Progenitor cell of endocrine pancreas (in vitro differentiated cells): ENCODE measurements at places on chromosomes 3 and 15.

DNA sequence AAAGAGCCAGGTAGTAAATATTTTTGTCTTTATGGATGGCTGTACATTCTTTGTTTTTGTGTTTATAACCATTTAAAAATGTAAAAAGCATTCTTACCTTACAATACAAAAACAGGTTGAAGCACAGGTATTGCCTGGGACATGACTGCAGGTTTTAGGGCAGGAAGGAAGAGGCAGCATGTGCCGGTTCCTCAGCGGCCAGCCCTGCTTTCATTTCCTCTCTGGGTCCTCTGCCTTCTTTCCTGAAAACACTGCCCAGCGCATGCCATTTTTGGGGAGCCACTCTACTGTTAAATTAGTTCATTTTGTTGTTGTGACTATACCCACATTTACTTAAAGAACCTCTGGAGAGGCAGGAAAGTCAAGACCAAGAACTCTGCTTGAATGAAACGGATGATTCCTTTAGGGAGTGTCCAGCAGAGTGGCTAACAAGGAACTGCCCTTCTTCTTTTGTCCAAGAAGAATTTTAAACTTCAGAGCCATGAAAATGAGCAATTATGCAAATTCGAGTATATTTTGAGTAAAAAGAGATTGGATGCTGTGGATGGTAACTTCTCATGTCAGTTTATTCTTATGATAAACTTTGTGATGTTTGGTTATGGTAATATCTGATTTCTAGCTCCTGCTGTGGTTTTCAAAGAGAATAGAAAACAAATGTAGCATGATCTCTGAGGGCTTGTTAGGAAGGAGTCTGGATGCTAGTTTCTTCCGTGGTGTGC lies 52.7 kb downstream of the SACM1L start:
- DNase-seq = no peak

DNA sequence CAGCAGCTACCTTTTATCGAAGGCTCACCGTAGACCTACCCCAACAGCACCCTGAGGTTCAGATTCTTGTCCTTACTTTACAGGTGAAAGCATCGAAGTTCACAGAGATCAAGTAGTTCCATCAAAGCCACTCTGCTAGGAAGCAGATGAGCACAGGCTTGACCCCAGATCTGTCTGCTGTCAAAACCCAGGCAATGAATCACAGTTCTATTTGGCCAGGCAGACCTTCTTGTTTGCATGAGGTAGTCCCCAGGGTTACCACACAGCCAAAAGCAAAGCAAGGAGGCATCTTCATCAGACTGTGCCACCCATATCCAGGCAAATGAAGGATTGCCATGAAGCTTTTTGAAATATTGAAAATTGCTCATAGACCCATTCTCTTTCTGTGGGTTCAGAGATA lies 33.0 kb downstream of the HES1 start:
- no peak for DNase-seq

DNA sequence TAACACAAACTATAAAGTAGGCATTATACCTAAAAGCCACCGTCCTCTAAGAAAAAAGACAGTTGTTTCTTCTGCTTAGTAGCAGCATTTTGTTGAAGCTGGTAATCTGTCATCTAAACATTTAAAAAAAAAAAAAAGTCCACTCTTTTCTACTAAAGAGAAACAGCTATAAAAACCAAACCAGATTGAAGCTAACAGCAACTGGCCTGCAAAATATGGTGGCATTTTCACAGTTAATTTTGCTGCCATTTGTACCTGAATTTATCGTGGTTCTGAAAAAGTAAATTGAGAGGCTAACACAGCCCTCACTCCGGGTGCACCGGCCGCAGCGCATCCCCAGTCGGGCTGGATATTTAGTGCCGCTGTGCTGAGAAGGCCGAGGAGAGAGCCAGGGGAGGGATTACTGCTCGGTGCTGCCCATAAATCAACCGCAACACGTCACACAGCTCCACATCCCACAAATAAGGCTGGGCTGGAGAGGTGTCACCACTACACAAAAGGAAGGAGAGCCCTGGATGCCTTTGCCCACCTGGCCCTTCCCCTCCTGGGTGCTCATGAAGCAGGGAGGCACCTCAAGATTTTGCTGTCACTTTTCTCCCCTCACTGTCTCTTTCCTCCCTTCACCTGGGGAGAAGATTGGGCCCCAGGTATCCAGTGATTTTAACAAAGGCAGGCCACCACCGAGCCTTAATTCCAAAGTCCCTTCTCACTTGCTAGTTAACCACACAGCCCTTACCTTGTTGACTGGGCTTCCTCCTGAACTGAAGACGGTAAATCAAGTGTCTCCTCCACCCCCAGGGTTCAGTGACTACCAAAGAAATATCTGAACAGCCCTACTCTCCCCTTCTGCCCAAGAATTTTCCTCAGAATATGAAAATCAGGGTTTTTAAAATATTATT lies 44.4 kb downstream of the MECOM start:
- no peak for DNase-seq

DNA sequence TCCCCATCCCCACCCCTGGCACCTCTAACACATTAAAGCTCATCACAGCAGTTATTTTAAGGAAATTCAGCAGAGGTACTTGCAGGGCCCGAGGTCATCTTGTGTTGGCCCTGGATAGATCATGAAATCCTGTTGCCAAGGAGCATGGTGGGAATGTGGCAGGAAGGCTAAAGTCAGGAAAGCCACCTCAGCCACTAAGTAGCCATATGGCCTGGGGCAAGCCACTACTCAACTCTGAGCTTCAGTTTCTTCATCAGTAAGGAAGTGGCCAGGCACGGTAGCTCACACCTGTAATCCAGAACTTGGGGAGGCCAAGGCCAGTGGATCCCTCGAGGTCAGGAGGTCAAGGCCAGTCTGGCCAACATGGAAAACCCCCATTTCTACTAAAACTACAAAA lies 55.9 kb downstream of the LIPC start:
- DNase-seq = no peak

DNA sequence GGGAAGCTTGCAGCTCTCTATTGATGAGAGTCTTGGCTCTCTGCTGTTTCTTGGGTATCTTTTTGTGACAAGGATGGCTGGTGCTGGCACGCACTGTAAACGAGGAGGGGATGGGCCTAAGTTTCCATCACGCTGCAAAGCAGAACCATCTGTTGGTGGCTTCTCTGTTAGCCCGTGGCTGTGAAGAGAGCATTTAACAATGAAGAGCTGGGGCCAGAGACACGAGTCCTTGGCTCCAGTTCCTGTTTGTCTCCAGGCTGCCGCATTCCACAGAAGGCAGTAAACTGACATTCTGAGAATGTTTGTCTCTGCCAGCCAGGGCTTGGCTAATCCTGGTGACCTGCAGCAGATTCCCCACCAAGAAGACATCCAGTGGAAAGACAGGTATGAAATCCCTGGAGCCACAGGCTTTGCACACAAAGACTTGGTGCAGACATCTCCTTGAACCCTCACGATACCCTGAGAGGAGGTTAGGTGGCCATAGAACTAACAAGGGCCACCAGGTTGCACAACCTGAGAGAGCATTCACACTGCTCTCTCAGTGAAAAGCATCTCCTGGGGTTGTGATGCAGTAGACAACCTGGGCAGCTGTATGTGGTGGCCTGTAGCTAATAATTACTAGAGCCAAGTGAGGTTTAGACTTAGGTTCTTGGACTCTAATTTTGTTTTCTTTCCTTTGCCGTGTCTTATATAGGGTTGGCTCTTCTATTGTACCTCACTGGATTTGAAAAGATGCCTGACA lies 130.9 kb downstream of the ASB7 start:
- no peak for DNase-seq

- DNase-seq = no peak
Measured at GRCh38 chr3:36714343-36715086, 49.8 kb downstream of the DCLK3 start.

DNA sequence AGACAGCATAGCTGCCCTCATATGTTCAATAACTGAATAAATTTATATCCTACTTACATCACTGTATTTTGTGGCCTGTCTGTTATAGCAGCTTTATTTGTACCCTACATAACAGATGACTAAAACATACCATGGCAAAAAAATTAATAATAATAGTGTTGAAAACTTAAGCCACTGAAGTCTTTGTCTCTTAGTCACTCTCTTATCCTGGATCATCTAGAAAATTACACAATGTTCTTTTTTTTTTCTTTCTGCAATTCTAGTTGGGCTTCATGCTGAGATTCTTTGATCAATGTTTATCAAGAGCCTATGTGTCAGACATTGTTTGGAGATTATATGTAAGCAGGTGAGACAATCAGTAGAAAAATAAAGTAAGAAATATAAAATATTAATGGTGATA lies 519.3 kb upstream of the ARPP21 start:
- no peak for DNase-seq

GRCh38 chr3:127573401-127573800 lies 17.1 kb downstream of the TPRA1 start:
- no peak for DNase-seq

DNA sequence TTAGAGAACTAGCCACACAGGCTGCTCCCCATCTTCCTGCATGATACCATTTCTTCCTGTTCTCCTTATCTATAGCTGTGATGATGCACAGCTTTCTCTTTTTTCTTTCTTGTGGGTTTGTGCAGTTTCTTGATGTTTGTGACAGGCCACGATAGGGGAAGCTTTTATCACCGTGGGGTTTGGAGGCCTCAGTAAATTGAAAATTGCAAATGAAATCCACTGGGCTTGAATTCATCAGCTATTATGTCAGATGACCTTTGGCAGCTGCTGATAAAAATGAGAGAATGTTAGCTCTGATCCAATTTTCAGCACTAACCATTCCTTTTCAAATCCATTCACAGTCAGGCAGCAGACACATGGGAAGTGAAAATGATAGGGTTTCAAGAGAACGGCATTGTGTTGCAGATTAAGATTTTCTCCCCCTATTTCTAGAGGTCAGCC lies 176.9 kb upstream of the SOX2 start:
- no peak for DNase-seq

GRCh38 chr3:53324105-53324504 lies 23.2 kb downstream of the DCP1A start:
- DNase-seq = no peak

DNA sequence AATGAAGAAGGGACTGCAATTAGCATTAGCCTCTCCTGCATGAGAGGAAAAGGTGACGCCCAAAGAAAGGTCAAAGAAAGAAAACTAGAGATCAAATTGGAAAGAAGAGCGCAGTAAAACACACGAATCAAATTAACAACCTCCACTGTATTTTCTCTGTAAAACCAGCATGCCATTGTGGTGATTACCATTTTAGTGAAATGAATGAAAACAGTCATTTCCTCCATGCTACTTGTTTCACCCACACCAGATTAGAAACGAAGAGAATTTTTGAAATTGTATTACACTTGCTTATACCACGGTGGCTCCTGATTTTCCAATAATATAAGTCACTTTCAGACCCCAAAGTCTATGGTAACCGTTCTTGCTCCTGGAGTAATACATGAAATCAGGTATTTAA lies 71.6 kb downstream of the SUMF1 start:
- DNase-seq = no peak

GRCh38 chr15:45606841-45607240 lies 19.7 kb downstream of the BLOC1S6 start:
- DNase-seq = no peak

DNA sequence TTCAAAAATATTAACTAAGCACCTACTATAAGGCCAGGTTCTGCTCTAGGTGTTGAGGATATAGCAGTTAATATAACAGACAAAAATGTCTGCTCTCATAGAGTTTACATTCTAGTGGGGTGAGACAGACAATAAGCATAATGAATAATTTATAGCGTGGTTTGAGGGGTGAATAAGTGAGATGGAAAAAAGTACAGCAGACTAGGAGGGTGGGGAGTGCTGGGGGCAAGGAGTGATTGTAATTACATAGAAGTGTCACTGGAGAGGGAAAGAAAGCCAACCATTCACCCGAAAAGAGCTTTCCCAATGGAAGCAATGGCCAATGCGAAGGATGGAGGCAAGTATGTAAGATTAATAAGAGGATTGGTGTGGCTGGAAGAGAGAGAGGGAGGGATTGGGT lies 552.9 kb upstream of the KCNMB2 start:
- DNase-seq = no peak

GRCh38 chr3:42853056-42853455 lies 22.6 kb downstream of the CYP8B1 start:
- DNase-seq = no peak

DNA sequence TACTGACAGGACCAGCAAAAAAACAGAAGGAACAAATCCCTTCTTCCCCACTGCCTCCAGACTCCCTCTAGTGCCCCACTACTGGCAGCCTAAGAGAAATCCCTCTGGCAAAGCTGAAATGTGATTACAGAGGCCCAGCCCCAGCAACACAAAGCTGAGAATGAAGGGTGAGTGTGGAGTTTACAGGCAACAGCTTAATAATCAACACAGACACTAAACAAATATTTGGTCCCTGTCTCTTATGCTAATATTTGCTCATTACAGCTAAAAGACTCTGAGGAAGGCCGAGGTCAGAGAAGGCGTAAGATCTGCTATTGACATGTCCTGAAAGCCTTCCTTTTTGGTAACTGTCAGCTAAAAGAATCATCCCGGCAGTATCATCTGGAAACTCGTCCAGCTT lies 308.5 kb upstream of the RASGRP1 start:
- DNase-seq = no peak

DNA sequence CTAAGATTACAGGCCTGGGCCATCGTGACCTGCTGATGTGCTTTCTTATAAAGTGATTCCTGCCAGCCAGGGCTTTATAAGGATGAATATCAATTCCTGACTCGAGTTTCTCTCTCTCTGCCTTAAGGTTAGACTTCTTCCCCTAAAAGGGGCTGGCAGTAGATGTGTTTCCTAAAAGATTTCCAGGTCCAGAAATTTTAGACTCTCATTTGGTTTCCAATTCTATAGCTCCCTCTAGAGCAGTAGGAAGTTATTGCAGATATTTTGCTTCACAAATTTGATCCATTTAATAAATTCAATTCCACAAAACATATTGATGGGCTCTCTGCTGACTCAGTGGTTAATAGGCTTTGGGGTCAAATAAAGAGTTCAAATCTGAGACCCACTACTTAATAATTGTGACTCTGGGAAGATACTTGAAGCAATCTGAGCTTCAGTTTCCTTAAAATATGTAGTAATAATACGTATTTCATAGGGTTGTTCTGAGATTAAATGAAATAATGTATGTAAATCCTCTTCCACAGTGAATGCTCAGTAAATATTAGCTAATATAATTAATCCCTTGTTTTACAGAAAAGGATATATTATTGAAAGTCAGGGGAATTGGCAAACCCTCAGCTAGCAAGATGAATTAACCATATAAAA lies 2.1 kb downstream of the TRIM69 start:
- no peak for DNase-seq

- peak; percentile 32 for DNase-seq
Measured at GRCh38 chr3:43155464-43156121, 49.7 kb upstream of the POMGNT2 start.

GRCh38 chr15:86006546-86006945 lies 73.1 kb upstream of the AGBL1 start:
- DNase-seq = no peak

DNA sequence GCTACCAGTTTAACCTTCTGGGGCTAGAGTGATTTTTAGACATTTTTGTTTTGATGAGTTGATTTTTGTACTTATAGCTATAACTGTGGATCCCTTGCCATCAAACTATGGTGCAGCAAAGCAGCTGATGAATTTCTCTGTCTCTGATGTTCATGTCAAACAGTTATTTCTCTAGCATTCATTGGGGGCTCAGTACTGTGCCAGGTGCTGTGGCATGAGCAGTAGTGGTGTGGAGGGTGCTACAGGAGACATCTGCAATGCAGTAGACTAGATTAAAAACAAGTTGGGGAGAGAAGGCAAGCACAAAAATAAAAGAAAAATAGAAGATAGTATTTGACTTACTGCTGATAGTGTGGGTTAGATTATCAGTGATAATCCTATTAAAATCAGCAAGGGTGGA lies 95.3 kb downstream of the AKAP13 start:
- no peak for DNase-seq
